Gastrocnemius medialis (tissue), 4 donors: ENCODE measurements at places on chromosomes 16 and 17. TPM values are rescaled to one million over a fixed set of nuclear protein-coding genes. Genes with fewer than 3 reads are reported as not detected.

DNA sequence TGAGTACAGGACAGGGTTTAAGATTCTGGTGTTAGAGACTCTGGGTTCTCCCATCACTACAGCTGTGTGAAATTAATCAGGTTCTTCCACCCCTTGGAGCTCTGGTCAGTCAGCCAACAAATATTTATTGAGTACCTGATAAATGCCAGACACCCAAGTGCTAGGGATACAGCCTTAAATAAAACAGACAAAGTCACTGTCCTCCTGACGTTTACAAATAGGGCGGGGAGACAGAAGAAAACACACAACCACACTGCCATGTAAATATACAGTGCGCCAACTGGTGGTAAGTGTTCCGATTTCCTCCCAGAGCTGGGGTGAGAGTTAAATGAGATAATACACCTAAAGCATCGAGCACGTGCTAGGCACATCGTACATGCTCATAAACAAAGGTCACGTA lies 121.0 kb downstream of the COPRS start:
- no peak for DNase-seq

- no peak for DNase-seq
Measured at GRCh38 chr17:5509482-5509881, 23.1 kb downstream of the MIS12 start.

Gene FA2H
- not detected for total RNA-seq

- no peak for DNase-seq
Measured at GRCh38 chr17:17579691-17580090, 11.8 kb downstream of the PEMT start.

Gene PEMT
- total RNA-seq = 32.8 TPM

DNA sequence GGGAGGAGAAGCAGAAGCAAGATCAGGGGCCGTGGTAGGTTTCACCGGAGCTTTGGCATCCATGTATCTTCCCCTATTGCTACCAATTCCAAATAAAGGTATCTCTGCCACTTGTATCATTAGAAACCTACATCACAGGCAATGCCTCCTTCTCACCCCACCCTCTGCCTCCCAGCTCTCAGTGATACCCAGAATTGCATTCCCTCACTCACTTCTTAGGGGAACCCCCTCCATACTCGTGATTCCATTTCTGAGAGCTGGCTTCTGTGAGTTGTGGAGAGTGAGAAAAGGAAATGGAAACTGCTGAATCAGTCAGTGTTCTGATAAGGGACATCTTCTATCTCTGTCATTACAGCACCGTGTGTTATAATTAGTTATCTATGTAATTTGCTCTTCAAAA lies 2.3 kb upstream of the CCL3 start:
- no peak for DNase-seq

Gene TMEM92
- not detected for total RNA-seq

Gene TBC1D3H
- not detected for total RNA-seq

DNA sequence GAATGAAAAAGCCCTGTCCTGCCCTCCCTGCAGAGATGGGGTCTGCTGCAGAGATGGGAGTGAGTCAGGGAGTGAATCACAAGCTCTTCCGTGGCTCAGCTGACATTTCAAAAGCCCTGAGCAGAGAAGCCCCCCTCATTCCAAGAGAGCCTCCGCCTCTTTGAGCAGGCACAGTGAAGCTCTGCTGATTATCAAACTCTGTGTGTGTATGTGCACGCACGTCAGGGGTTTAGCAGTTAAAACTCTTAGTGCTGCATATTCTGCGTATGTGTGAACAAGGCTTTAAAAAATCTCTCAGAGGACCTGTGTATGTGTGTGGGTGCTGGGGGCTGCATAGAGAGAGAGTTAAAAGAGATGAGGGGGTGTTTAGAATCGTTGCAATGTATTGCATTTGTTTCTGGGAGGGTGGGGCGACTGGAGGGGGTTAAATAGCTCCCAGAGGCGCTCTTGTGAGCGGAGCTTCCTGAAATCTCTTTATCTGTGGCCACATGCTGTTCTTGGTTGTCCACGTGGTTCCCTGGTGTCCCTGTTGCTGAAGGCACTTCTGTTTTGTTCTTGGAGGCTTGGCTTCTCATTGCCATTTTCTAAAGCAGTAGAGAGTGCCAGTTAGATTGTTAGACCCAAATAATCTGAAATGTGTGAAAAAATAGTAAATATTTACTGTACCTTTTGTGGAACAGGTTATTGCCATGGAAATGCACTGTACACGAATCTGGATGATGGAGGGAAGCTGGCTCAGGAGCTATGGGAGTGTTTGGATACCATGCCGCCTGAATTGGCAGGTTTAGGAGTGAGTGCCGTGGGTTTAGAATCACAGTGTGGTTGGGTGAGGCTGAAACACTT lies 116.6 kb downstream of the PRKCB start:
- DNase-seq = no peak

DNA sequence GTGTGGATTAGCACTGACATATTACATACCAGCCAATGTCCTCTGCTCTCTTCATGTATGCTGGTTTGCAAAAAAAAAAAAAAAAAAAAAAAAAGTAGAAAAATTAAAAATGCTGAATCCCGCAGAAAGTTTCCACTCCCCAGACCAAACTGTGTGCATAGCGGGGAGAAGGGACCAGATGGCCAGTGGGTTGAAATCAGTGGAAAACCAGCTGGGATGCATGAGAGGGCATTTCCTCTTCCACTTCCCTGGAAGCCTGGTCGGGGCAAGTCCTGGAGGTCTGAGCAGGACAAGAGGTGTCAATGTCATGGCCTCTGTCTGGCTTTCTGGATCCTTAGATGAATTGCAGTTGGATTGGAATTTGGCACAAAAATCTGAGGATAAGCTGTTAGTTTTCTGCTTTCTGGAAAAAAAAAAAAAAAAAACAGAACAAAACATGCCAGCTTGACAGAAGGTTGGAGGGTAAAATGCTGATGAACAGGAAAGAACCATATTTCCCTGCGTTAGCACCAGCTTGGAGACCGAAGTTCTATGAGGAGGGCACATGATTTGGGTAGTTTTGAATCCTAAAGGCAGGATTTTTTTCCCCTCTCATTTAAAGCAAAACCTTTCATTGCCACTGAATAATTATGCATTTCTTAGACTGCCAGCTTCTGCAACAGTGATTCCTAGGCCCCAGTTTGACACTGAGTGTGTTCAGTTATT lies 941.5 kb upstream of the EEF2KMT start:
- no peak for DNase-seq

- DNase-seq = no peak
Measured at GRCh38 chr16:89295915-89296314, 78.4 kb downstream of the ZNF778 start.

Gene SLC6A4
- total RNA-seq = not detected
